NCI-H1092 (cell line): ENCODE measurements at places on chromosomes 7 and 10.

- DNase-seq, result no peak
Observed at GRCh38 chr10:93071177-93071472, 2.6 kb upstream of the CYP26A1 start.

- no peak for DNase-seq
Observed at GRCh38 chr7:94146408-94146807, 142.3 kb upstream of the BET1 start.

DNA sequence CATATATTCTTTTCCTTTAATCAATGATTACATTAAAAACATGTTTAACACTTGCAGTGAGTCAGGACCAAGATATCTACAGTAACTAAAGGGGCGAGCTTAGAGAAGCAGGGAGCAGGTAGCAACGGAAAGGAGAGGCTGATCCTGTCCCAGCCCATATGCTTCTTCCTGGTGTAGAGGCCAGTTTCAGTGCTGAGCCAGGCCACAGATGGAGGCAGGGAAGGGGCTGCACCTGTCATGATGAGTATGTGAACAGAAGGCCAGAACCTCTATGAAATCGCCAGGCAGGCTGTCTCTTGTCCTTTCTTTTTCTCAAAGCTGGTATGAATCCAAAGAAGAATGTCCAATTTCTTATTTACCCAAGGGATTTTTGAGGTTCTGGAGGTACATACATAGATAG, 16.3 kb downstream of the REEP3 start:
- no peak for DNase-seq

- DNase-seq, result no peak
Observed at GRCh38 chr7:44180631-44181030, 8.6 kb downstream of the GCK start.

DNA sequence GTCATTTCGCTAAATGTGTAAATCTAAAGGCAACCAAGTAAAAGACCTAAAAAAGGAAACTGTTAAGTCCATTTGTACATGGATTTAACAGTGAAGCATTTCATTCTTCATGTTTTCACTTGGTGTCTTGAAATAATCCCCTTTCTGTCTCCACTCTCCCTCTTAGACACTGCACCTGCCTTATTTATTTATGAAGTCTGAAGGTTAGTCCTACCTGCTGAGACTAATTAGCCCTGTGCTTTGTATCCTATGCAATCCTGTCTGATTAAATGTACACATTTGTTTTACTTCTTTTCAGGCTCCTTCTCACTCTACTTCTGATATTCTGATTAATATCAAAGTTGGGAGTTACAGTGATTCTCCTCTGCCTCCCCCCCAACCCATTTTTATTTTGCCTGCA, 1.9 kb upstream of the TCF7L2 start:
- DNase-seq, result no peak

GRCh38 chr10:33353853-33354252, 19.4 kb upstream of the NRP1 start:
- DNase-seq, result no peak

DNA sequence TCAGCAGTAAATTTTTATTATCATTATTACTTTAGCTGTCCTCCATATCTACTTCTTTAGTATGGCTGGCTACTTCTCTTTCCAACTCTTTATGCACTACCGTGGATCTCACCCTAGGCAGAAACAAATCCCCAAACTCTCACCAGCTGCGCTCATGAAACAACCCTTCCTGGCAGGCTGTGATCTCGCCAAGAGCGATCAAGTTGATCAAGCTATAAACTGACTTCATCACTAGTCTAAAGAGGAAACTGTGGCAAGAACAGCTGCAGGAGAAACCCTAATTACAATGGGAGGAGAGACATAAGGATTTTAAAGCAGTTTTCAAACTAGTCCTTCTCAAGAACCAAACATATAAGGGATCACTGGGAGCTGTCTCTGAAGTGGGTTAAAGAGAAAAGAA, 160.5 kb upstream of the PRSS58 start:
- no peak for DNase-seq

- no peak for DNase-seq
Observed at GRCh38 chr10:101969412-101969922, 86.5 kb downstream of the ARMH3 start.

- DNase-seq, result no peak
Observed at GRCh38 chr10:28737096-28737495, 59.8 kb downstream of the BAMBI start.

GRCh38 chr10:72648301-72648700, 22.4 kb upstream of the MICU1 start:
- DNase-seq, result no peak

DNA sequence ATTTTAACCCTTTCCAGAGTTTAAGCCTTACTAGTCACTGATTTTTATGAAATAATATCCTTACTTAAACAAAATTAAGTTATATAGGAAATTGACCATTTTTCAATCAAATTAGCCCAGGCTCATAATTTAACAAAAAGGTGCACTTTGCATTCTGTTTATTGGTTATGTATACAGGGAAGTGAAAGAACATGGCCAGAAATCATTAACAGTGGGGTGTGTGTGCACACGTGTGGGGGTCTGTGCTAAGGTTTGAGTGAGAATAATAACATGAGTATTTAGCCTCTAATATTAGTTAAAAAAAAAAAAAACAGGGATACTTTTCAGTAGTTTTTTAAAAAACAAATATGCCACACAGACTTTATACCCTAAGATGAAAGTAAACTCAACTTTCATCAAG, 510.5 kb upstream of the PFKP start:
- no peak for DNase-seq

DNA sequence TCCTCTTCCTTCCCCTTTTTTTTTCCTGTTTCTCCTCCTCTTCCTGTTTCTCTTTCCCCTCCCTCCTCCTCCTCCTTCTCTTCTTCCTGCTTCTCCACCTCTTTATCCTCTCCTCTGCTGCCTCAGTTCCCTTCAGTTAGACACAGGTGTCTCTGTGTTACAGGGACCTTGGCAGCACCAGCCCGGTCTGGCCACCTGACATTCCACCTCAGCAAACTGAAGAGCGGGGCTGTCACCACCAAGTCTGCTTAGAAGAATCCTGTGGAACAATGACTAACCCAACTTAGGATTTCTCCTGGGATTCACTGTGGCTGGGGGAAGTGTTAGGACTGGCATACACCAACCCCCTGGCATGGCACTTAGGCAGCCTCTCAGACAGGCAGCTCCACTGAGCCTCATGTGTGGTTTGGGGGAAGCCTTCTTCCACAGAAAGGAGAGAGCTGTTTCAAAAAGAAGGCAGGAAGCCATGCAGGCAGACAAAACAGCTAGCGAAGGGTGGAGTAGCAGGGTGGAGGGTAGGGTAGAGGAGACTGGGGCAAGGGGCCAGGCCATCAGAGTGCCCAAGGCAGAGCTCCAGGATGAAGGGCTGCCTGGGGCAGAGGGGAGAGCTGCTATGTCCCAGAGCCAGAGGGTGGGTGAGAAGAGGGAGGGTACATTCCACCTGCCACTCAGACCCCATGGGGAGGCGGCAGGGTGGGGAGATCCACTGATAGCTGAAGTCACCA, 13.2 kb upstream of the GDF10 start:
- no peak for DNase-seq

- no peak for DNase-seq
Observed at GRCh38 chr10:59575269-59575668, 134.4 kb downstream of the SLC16A9 start.

DNA sequence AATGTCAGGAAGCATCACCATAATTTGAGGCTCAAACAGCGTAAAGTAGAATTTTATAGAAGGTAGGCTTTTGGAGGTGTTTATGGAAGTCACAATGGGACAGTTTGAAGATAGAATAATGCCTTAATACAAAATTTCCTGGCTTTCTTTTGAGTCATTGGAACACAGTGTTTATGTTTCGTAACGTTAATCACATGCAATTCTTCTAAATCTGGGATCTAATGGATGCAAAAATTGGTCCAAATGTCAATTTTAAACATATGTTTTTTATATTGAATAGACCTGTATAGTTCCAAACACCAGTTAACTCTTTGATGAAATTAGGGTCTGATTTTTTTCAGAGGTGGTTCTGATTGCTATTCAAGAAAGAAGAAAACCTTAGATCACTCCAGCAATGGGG, 86.5 kb upstream of the HPS1 start:
- DNase-seq, result no peak

DNA sequence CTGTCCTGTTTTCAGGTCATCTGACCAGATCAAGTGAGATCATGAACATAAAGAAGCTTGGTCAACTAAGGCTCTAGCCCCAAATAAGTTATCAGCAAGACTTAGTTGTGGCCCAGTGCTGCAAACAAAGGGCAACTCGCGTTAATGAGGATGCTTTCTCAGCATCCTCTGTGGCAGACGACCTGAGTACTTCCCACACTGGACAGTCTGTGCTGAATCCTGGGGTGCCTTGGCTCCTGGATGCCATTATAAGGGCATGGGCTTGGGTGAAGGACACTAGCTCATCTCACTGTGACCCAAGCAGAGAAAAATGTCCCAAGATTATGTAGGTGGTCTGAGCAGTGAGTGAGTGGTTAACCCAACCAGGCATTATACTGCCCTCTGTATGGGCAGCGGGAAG, 13.9 kb downstream of the CPA5 start:
- no peak for DNase-seq

DNA sequence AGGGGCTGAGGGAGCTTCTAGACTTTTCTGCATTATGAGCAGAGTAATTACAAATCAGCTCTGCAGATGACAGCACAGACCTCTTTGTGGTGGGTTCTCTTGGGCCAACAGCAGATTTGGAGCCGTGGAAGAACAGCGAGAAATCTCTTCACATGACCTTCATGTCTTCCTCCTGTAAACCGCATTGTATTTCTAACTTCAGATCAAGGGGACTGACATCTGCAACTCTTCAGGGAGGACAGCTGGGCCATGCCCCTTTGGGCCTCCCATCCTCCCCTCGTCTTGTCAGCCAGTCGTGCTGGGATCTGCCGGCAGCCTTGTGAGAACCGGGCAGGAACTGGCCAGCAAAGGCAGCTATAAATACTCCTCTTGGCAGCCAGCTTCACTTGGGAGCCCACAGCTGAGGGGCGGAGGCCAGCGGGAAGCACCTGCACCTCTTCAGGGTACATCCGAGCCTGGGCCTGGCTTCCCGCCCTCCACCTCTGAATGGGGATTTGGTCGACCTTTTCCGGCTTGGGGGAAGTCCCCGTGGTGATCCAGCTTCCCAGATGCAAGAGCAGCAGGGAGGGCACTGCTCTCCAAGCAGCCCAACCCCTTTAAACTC, 54.7 kb downstream of the STEAP1B start:
- peak; percentile 91 for DNase-seq

DNA sequence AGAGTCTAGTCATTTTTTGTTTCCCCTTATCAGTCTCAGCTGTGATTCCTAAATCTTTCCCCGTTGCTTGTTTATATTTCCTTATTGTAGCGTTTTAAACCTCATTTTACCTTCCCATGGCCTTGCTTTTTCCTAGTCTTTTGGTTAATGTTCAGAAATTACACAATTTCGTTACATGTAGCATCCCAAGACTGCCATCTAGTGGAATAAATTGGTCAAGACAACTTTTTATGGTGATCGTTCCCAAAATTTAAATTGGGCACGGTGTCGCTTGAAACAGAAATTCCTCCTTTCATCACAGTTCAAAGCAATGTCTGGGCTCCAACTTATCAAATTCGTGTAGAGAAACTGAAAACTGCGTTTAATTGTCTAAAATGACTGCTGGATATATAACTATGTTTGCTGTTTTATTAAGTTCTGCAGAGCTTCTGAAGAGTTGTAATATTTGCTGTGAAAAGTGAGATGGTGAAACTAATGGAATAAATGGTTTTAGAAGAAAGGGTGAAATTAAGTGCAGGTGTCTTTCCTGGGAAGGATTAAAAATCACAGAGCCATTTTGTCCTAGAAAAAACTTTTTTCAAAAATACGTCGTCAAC, 370.2 kb downstream of the PHF14 start:
- DNase-seq, result peak; percentile 33

DNA sequence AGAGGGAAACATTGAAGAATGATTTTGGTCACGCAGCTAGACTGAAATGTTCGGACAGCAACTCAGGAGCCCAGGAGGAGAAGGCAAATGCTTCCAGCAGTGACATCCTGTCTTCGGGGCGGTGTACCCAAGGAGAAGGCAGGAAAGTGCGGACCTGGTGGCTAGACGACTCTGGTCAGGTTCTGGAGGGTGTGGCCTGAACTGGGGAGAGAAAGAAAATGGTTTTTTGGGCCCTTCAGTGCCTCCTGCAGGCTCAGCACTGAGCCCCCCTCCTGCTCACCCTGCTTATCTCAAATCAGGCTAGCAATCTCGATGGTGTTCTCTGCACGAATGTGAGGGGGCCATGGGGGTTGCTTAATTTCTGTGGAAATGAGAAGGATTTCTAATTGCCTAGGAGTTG, 26.7 kb upstream of the TARP start:
- DNase-seq, result no peak

GRCh38 chr7:7639421-7639820, 1.1 kb upstream of the UMAD1 start:
- no peak for DNase-seq

GRCh38 chr10:80515511-80515910, 22.2 kb upstream of the SH2D4B start:
- no peak for DNase-seq

GRCh38 chr7:157019718-157020451, 9.4 kb upstream of the MNX1 start:
- DNase-seq, result no peak

DNA sequence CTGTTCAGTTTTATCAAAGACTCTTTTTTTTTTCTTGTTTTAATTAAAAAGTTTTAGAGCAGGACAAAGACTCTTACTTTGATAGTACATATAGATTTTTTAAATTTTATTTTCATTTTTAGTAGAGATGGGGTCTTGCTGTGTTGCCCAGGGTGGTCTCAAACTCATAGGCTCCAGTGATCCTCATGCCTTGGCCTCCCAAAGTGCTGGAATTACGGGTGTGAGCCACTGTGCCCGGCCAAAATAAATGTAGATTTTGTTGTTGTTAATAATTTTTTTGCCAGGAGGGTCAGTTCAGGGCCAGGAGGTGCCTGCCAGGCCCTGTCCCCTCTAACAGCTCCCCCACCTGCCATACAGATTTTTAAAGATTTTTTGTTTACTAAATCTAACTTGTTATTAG, 17.0 kb downstream of the DENND10 start:
- DNase-seq, result no peak

- no peak for DNase-seq
Observed at GRCh38 chr7:94332571-94332970, 62.1 kb upstream of the COL1A2 start.

DNA sequence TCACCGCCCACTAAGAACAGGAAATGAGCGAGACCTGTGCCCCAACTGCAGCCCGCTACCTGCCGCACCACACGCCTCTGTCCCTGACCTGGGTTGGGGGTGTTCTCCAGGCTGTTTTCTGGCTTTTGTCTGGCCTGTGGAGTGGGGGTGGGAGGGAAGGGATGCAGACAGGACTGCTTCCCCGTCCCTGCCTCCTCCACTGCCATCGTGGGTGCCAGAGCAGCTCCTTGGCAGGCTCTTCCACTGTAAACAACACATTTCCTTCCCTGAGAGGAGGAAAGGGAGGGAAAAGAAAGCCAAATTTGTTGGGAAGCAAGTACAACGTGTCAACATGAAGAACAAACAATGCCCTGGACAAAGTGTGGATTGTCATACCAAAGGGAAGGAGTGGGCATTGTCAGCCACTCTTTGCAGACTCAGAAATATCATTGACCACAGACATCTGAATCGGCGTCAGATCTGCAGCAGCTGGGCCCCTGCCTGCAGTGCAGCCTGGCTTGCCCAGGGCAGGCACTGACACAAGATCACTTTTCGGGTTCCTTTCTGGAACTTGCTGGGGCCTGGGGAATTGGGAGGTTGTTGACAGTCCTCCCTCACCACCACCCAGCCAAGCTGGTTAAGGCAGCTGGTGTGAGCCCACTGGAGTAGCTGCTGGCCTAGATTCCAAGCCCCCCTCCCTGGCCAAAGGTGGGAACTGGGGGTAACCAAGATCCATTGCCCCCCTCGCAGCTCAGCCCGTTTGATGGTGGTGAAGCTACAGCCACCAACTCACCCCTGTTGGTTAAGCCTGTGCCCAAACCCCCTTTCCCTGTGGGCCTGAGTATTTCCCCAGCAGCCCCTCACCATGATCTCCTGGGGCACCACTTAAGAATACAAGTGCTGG, 22.6 kb upstream of the TRIM8 start:
- DNase-seq, result no peak
